ENCODE measurements at places on chromosomes 6 and 20.

- no peak for DNase-seq
These were observed 283.9 kb upstream of the RIMS1 start for GRCh38 chr6:71602385-71603007.

GRCh38 chr6:106757722-106758467 is 128.5 kb downstream of the QRSL1 start:
- peak; percentile 67 for DNase-seq

GRCh38 chr6:36851149-36851614 is 11.9 kb upstream of the CPNE5 start:
- peak; percentile 87 for DNase-seq

DNA sequence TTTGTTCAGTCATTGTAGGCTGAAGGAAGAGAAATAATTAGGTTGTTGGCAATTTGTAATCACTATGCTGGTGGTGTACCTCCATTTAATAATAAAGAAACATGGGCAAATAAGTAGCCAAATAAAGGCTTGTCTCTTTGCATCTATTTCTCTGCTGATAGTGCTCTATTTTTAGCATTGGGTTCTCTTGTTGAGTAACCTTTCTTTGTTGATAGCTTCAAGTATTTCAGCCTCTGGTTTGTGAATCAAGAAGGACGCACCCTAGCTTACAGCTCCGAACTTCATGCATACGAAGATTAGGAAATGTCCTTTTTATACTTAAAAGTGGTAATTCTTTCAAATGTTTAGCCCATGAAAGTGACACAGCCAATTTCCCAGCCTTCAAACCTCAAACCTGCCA is 2.6 kb downstream of the PPP1R14C start:
- DNase-seq: no peak

GRCh38 chr6:24775520-24776058 is 852 bp downstream of the GMNN start:
- DNase-seq: no peak

- DNase-seq: no peak
These were observed 93.4 kb downstream of the DACT2 start for GRCh38 chr6:168226061-168226752.

GRCh38 chr6:22334778-22335177 is 37.9 kb upstream of the PRL start:
- DNase-seq: peak; percentile 78

GRCh38 chr6:13653296-13653695 is 38.2 kb downstream of the NOL7 start:
- peak; percentile 51 for DNase-seq

- peak; percentile 72 for DNase-seq
These were observed 600 bp downstream of the XPO5 start for GRCh38 chr6:43575105-43575771.

GRCh38 chr6:89267918-89268317 is 47.2 kb downstream of the GABRR2 start:
- DNase-seq: no peak

DNA sequence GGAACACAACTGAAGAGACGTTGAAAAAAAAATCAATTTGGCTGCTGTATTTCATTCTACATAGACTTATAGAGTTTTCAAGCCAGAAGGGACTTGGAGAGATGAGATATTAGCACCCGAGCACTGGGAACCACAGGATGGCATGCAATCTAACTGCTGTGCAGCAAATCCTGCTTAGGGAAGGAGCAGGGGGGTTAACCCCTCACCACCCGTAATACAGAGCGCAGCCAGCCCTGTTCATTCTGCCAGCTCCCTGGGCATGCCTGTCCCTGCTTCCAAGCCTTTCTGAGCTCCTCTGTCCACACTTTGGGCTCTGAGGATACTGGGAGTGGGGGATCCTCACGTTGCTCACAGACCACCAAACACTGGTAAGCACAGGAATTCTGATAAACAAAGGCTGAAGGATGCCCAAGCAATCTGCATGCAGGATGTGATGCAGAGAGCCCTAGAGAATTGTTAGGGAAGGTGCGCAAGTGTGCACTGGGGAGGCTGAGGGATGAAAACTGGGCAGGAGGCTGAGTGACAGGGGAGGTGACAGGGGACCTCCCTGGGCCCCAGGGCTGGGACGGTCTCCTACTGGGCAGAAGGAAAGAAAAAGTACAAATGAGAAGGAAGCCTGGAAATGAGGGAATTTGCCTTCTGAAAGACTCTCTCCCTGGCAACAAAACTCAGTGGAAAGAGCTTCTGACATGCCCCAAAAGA is 34.0 kb downstream of the CPNE5 start:
- DNase-seq: no peak

- DNase-seq: no peak
These were observed 48.1 kb upstream of the CHRNA4 start for GRCh38 chr20:63409066-63409833.

- DNase-seq: no peak
These were observed 10.8 kb upstream of the DTNBP1 start for GRCh38 chr6:15673666-15674065.

DNA sequence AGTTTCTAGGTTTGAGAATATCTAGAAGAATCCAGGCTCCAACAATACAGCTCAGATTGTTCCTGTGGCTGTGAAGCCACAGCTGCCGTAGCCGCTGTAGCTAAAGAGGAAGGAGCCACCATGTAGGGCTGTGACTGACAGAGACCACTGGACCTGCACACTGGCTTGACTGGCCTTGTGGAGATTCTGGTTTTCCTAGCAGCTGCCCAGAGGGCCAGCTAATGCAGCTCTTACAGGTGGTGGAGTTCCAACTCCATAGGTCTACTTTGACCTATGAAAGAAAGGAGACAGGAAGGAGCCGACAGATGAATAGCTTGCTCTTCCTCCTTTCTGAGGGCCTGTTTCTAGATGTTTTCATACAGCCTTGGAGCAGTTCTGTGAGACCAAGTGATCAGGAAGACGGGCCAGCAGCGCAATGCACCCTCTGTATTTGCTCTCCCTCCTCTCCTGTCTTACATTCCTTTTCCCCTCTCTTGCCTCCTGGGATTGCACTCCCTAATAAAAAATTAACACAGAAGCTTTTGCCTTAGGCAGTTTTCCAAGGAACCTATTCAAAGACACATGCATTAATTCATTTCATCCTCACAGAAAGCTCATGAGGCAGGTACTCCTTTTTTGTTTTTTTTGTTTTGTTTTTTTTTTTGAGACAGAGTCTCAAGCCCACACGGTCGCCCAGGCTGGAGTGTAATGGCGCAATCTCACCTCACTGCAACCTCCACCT is 51.8 kb upstream of the MYB start:
- no peak for DNase-seq

- DNase-seq: no peak
These were observed 28.8 kb downstream of the RARS2 start for GRCh38 chr6:87561017-87561416.

- no peak for DNase-seq
These were observed 174.1 kb downstream of the PREX1 start for GRCh38 chr20:48653706-48654051.

- peak; percentile 81 for DNase-seq
These were observed 675 bp downstream of the DSTN start for GRCh38 chr20:17570347-17571152.

- DNase-seq: no peak
These were observed 114.3 kb downstream of the EYA2 start for GRCh38 chr20:47008842-47009518.

GRCh38 chr6:38284802-38285394 is 354.8 kb downstream of the BTBD9 start:
- no peak for DNase-seq

GRCh38 chr6:168417191-168417590 is 23.8 kb upstream of the SMOC2 start:
- DNase-seq: no peak

DNA sequence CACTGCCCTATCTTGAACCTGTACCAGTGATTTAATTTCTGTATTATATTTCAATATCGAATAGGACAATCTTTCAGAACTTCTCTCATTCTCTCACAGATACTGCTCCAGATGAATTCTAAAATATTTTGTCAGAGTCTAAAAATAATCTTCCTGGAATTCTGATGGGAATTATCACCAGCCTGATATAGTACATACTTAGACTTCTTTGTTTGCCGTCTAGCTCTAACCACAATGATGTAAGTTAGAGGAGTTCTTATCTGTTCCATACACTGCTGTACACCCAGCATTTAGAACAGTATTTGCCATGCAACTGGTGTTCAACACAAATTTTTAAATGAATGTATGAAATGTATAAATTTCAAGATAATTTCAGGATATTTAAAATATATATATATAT is 1.3 kb upstream of the HUS1B start:
- peak; percentile 88 for DNase-seq

DNA sequence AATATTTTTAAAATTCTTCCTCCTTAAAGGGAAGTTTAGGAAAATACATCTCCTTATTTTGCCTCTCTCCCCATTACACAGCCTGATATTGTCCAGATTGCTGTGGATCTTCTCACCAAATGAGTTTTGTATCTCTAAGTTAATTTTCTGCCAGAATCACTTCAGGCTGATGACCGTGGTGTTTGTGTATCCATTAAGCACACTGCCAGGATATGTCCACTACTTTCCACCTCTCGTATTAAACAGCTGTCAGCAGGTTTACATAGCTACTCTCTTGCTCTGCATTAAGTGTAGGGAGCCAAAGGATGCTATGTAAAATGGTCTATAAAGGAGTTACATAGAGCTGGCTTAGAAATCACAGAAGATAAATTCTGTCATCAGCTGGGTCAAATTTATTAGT is 201.1 kb downstream of the ZFAND3 start:
- DNase-seq: no peak

DNA sequence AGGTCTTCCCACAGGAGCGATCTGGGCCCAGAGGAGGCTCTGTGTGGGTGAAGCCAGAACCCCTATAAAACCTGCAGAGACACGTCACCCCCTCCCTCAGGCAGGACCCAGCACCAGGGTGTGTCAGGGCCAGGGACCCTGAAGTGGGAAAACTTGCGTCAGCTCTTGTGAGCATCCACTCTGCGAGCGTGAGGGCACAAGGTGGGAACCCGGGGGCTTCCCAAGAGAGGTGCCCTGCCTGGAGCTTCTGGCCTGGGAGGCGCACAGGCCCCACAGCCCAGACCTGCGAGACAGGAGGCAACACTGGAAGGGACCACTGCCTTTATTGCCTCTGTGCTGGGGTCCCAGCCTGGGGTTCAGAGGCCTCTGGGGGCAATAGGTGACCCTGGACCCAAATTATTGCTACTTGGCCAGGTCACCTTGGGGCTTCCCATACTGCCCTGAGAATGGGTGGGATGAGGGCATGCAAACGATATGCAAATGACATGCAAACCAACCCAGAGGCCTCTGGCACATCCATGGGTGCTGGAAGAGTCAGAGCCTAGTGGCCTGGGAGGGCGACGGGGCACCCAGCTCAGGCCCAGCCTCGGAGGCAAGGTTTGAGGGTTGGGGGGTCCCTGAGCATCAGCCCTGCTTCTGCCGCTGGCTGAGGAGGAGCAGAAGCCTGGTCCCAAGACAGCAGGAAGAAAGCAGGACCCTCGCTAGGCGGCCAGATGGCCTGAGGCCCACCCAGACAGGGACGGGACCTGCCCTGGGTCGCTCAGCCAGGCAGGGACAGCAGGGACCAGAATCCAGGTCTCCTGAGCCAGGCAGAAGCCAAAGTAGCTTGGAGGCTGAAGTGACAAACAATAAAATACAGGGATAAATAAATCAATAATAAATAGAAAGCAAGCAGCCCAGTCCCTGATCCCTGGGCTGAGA is 5.1 kb upstream of the C20orf144 start:
- DNase-seq: no peak

DNA sequence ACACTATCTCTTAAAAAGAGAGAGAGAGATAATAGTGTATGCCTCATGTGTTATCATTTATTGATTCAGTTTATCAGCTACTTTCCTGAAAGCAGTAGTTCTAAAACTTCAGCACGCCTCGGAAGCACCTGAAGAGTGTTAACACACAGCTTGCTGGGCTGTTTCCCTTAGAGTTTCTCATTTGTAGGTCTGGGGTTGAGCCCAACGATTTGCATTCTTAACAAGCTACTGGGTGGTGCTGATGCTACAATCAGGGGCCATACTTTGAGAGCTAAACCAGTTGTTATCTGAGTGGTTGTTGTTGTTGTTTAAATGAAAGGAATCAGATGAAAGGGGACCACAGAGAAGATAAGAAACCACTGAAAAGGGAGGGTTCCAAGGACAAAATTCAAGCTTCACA is 32.6 kb downstream of the SIM1 start:
- DNase-seq: peak; percentile 59

- no peak for DNase-seq
These were observed 209.5 kb upstream of the SMLR1 start for GRCh38 chr6:130617658-130618057.

GRCh38 chr6:107956586-107957307 is 1.3 kb downstream of the SEC63 start:
- peak; percentile 80 for DNase-seq

- peak; percentile 28 for DNase-seq
These were observed 472.5 kb upstream of the BTBD3 start for GRCh38 chr20:11445161-11445560.

- no peak for DNase-seq
These were observed 218.2 kb downstream of the C6orf118 start for GRCh38 chr6:165091121-165091785.

DNA sequence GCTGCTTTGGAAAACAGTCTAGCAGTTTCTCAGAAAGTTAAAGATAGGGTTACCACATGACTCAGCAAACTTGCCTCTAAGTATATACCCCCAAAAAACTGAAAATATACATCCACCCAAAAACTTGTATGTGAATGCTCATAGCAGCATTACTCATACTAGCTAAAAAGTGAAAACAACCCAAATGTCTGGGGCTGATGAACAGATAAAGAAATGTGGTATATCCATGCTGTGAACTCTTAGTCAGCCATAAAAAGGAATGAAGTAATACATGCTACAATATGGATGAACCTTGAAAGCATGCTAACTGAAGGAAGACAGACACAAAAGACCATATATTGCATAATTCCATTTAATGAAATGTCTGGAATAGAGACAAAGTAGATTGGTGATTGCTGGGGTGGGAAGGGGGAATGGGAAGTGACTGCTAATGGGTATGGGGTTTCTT is 79.9 kb upstream of the GLP1R start:
- DNase-seq: peak; percentile 29

DNA sequence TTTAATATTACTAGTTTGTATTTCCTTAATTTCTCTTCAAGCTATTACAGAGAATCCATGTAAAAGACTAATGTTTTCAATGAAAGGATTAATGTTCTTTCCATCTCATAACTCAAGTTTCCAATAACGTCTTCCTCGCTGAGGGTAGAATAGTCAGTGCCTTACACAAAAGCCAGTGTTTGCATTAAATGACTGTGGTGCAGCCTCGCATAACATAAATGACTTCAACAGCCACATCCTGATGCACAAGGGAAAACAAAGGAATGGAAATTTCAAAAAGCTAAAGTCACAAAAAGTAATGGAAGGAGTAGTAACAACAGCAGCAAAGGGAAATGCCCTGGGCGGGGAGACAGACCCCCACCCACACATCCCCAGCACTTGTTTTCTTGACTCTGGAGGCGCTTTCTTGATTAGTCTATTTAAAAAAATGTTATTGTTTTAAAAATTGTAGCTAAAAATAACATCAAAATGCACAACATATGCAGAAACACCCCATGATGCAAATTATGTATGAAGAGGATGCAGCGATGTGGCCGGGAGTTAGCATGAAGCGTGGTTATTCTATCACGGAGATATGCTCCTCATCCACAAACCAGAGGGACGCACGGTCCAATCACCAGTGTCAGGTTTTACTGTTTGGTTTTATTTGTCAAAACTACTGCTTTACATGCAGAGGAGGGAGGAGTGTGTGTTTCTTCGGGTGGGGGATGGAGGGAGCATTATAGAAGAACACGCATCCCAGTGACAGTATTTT is 228.6 kb downstream of the GMPR start:
- no peak for DNase-seq

GRCh38 chr6:12165722-12166280 is 124.4 kb upstream of the EDN1 start:
- no peak for DNase-seq
